Brain microvascular endothelial cell (primary cell): ENCODE measurements at places on chromosomes 6 and 20.

DNA sequence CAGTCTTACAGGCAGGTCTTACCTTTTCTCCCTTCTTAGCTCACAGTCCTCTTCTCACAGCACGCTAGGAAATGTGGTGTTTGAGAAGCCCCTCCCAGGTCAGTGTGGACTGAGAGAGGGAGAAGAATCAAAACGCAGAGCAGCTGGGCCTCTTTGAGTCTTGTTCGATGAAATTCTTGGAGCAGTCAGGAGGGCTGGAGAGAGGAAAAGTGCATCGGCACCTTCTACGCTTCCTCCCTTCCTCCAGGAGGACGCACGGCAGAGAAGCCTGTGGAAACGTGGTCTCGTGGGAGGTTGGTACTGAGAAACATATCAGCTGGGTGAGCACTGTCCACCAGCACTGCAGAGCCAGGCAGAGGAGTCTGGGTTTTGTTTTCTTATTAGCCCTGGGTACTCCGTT is 52.7 kb downstream of the TXLNB start:
- DNase-seq: no peak

- no peak for DNase-seq
These were observed 106.6 kb downstream of the RTN4IP1 start for GRCh38 chr6:106522562-106523250.

DNA sequence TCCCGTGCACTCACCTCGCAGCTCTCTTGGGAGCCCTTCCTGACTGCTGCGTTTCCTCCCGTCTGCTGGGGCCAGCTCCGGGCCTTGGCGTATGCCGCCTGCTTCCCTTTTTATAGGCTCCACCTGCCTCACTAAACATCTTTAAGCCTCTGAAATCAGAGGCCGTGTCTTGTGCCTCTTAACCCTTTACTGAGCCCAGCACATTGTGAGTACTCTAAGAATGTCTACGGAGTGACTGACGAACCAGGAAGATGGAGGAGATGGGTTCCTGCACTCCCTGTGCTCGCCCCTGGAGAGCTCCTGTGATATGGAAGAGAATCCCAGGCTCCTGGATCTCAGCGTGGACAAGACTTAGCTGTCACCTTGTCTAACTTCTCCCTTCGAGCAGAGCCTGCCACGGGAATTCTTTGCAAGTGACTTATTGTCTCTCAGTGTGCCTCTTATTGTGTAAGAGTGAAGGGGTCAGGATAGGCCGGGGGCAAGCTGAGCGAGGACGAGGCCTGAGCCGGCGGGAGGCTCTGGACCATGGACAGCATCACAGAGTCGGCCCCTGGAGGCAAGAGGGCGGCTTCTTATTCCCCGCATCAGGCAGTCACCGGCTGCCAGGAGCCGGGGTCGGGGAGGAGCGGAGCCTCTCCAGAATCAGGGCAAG is 70.9 kb upstream of the CCDC167 start:
- no peak for DNase-seq

DNA sequence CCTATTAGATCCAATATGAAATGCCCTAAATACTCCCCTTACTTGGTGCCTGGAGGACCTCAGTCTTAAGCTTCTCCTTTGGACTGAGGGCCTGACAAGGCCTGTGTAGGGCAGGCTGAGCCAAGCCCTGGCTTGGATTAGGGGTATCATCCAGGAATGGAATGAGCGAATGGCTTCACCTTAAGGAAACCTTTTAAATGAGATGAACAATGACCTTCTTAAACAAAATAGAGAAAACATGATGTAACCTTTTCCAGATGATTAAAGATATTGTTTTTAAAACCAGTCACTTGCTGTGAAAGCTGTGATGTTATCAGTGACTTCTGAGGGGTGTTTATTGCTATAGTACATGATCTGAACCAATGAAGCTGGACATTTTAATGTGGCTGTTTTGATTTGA is 55.5 kb downstream of the TRAF3IP2 start:
- no peak for DNase-seq
